ENCODE measurements at places on chromosomes 11 and 22. TPM values are rescaled to one million over a fixed set of nuclear protein-coding genes. Genes with fewer than 3 reads are reported as not detected.

GRCh38 chr22:41499624-41500280, 30.8 kb downstream of the ACO2 start:
- no peaks in the 10 kb centered on the region for H3K36me3 ChIP-seq
- DNase-seq: no peak
- no peaks in the 10 kb centered on the region for H3K4me1 ChIP-seq
- H3K4me3 ChIP-seq: no peak overlapping the region
- peak overlapping the region; percentile 47 for H3K27ac ChIP-seq

- no peak overlapping the region for H3K4me3 ChIP-seq
- no peak overlapping the region for H3K27ac ChIP-seq
Measured at GRCh38 chr11:128574576-128575011, 12.8 kb downstream of the ETS1 start.

OR5A1 gene
- total RNA-seq: not detected

C11orf97 gene
- not detected for total RNA-seq
